ENCODE measurements at places on chromosomes 12 and 14.

DNA sequence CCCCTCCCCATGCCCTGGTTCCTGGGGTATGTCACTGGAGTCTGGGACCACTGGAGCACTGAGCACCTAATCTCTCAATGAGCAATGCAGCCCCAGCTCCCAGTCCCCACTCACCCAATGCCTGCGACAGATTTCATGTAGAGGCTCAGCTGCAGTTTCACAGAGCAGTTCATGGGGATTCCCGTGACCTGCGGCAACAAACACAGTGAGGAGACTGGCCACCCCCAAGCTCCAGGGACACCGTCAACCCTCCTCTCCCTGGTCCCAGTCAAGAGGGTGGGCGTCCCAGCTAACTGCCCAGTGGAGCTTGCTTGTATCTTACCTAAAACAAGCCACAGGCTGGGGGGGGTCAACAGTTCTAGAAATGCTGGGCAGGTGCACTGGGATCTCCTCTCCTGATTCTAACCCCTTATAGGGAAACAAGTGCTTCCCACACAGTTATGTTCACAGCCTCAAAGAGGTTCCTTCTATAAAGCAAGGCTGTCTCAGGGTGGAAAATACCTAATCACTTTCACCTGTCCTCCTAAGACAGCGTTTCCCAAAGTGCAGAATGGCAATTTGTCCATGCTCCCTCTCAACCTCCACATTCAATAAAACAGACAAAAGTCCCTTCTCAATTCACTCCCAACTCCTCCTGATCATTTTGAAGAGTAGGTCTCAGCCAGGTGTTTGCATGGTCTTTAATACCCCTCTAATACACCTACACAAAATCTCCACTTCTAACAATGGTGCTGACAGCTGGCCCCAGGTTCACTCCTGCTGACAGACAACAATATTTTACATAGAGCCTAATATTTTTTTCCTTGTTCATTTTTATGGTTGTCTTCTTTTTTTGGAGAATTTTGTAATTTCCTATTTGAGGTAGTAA is 68.3 kb downstream of the SCARB1 start:
- no peak for DNase-seq

GRCh38 chr14:36517242-36518030 is 2.6 kb downstream of the NKX2-1 start:
- DNase-seq: no peak

- DNase-seq: no peak
Observed at GRCh38 chr14:64906022-64906421, 8.2 kb upstream of the CHURC1 start.

DNA sequence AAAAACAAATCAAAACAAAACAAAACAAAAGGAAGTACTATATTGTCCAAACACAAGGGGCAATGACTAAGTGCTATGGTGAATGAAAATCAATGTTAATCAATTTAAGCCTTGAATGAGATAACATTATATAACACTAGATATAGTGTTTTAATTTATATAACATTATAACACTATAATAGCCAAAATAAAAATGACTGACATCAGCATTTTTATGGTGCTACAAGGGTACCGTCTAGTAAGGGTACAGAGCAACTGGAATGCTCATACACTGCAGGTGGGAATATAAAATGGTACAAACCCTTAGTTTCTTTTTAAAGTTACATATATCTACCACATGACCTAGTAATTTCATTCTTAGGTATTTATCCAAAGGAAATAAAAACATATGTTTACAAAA is 5.7 kb downstream of the NEDD8 start:
- DNase-seq: no peak

- DNase-seq: no peak
Observed at GRCh38 chr12:30885321-30885720, 41.2 kb upstream of the TSPAN11 start.

DNA sequence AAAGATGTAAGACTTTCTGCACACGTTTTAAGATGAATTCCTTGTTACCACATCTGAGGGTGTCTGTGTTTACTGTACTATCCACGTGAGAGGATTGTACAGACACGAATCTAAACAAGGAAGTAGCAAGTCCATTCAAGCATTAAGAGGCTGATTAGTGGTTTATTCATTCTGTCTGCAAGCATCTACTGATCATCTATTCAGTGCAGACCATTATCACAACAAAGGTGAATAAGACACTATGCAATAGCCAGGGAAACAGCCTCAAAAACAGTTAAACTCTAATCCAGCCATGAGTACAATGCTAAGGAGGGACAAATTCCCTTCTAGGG is 111.6 kb upstream of the PZP start:
- no peak for DNase-seq

- DNase-seq: no peak
Observed at GRCh38 chr12:91406920-91407341, 224.3 kb upstream of the DCN start.

GRCh38 chr12:57936513-57936883 is 4.9 kb upstream of the ATP23 start:
- DNase-seq: no peak

DNA sequence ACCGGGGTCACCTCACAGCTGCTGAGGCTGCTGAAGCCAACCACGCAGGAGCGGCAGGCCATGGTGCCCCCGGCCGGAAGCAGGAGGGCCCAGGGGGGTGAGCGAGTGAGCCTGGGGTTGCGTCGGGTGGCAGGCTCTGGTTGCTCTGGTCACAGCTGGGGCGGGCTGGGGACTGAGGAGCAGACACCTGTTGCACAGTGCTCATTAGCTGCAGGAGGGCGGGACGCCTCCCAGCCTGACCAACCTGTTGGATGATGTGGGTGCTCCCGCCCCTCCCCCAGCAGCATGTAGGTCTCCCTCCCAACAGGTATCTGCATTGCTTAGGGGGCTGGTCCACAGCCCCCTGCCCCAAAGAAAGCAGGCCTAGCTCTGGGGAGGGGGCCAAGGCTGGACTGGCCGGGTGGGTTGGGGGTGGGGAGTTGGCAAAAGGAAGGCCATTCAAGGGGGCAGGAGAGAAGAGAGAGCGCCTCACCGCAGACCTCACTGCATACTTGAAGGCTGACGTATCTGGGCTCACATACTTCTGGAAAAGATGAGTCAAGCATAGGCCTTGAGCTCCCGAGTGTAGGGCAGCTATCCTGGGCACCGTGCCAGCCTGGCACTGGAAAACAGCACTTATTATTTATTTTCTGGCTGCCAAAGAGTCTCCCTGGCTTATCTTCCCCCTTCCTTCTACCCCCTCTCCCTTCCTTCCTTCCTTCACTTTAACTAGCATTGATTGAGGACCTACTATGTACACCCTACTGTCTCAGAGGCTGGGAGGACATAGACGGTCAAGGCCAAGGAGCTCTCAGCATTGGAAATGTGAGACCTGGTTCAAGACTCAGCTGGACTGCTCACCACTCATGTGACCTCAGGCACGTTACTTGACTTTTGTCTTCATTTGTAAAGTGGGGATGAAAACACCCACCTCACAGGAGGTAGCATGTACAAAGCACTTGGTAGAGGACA is at the start of gene KRT80:
TSS of gene KRT80 (minus strand) at position 174 of the 951 bp plus-strand sequence. CDS start at position 62, 112 bp downstream.
- DNase-seq: peak; percentile 89

DNA sequence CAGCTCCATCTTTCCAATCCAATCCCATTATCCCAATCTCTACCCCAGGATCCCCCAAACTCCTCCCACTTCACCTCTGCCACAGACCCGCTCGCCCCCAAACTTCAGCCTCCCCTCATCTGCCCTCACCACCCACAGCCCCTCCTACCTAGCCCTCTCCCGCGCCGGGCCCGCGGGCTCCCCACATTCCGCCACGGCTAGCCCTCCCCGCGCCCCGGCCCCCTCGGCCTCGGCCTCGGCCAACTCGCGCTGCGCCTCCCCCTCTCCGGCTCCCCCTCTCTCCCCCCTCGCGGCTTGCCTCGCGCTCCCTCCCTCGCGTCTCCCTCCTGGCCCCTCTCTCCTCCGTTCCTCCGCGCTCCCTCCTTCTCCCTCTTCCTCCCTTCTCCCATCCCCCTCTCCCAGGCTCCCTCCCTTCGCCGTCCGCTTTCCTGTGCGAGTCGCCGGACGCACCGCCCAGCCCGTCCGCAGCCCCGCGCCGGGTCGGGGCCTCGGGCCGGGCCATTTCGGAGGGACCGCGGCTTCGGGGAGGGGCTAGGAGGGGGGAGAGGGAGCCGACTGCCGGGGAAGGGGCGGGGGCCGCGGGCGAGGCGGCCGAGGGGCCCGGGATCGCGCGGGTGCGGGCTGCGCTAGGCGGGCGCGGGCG is at the start of gene ATN1:
TSS of gene ATN1 (plus strand) at position 581 of the 643 bp plus-strand sequence. CDS start 6,043 bp downstream, outside the sequence.
- DNase-seq: no peak

GRCh38 chr12:66942741-66943465 is 264.0 kb upstream of the GRIP1 start:
- no peak for DNase-seq

Data from CD14-positive monocyte (primary cell).